Stimulated activated CD8-positive, alpha-beta memory T cell treated with anti-CD3 and anti-CD28 coated beads, Interleukin-7, amount 100 ng/mL, for 1 hour (primary cell): ENCODE measurements at places on chromosomes 13 and 19.
A peak's percentile ranks its signal among the peaks of the same experiment; 100 is the strongest.

GRCh38 chr19:16915135-16915534, 26.3 kb downstream of the F2RL3 start:
- no peak for DNase-seq

DNA sequence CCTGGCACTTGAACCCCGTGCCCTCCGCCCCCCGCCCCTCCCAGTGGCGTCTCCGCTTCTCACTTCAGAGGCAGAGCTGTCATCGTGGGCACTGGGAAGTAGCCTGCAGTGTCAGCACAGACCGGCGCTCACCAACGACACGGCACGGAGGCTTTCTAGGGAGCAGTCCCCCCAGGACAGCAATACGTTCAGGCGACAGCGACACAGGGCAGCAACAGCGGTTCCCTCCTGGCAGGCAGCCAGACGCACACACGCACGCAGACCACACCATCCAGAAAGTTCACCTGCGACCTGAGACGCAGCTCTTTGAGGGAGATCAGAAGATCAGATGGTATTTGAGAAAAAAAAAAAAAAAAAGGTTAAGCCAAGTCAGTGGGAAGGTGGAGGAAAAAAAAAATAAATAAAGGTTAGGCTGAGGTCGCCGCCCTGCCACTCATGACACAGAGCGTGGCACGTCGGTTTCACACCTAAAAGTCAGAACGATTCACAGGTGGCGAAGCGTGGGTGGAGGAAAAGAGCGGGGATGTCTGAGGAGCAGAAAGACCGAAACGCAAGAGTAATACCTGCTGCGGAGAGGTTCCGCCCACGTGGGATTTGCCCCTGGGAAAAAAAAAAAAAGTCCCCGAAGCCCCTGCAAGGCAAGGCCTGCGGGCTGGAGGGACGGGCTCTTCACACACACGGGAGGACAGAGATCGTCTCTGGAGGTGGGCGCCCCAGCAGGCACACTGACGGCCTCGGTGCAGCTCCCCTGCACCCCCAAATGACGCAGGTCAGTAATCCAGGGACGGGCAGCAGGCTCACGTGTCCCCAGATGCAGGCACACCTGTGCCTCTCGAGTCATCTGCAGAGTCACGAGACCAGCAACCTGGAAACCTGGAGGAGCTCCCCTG, 94.5 kb downstream of the GNG7 start:
- DNase-seq: peak; percentile 53

DNA sequence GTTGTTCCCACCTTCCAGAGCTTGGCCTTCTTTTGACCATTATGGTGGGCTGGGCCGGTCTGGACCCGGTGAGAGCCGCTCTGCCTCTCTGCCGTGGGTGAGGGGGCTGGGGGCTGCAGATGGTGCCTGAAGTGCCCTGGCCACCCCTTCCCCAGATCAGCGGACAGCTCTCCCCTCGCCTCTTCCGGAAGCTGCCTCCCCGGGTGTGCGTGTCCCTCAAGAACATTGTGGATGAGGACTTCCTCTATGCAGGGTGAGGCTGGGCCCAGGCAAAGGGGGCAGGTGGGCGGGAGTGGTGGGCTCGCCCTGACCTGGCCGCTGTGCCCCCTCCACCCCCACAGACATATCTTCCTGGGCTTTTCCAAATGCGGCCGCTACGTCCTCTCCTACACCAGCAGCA, 1.9 kb downstream of the DCAF15 start:
- DNase-seq: no peak

GRCh38 chr13:85693889-85694511, 105.2 kb downstream of the SLITRK6 start:
- no peak for DNase-seq

- DNase-seq: no peak
Observed at GRCh38 chr19:8512115-8512967, 1.6 kb downstream of the ZNF414 start.

- no peak for DNase-seq
Observed at GRCh38 chr13:80939581-80939980, 598.7 kb upstream of the SPRY2 start.

DNA sequence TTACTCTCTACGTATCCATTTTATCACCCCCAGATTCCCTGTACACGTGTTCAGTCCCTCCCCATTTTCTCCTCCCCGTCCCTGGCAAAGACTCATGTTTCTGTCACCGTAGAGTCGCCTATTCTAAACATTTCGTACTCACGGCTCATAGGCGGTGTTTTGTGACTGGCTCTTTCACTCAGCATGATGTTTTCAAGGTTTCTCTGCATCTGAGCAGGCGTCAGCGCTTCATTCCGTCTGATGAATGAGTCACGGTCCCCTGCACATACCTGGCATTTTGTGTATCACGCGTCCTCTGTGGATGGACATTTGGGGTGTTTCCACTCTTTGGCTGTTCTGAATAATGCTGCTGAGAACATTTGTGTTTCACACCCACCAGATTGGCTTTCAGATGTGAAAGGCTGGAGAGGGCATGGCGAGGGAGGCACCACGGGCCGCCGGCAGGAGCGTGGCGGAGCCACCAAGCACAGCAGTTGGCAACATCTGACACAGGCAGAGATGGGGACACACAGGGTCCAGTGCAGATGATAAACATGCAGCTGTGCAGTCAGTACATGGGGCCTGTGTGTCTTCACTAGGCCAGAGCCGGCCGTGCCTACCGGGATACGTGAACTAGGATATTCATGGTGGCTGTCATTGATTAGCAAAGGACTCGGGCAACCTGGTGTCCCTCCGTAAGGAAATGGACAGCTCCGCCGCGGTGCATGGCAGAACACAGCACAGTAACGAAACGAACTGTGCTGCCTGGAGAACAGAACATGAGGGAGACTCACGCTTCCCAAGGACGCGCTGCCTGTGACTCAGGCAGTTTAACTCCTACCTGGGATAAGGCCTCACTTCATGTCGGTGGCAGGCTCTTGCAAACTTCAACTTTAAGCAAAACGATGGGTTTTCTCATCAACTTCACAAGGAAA, 117.2 kb downstream of the ATP11A start:
- no peak for DNase-seq

DNA sequence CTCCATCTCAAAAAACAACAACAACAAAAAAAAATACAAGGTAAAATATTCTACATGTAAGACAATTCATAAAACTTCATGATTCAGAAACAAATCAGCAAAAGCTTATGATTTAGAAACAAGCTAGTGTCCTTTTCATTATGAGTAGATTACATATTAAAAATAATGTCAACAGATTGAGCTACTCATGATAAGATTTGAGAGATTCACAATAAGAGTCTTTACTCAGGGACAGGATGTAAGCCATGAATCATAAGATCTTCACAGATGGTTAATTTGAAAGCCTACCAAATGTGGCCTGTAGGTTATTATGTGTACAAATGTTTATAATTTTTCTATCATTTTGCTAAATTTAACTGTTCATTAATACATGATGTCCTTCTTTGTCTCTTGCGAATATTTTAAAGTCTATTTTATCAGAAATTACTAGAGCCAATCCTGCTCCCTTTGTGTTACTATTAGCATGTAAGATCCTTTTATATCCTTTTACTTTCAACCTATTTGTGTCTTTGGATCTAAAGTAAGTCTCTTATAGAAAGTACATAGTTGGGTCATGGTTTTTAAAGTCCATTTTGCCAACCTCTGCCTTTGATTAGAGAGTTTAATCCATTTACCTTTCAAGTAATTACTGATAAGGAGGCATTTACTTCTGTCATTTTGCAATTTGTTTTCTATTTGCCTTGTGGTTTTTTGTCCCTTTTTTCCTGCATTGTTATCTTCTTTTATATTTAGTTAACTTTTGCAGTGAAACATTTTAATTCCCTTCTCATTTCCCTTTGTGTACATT, 68.3 kb upstream of the RXFP2 start:
- DNase-seq: no peak

DNA sequence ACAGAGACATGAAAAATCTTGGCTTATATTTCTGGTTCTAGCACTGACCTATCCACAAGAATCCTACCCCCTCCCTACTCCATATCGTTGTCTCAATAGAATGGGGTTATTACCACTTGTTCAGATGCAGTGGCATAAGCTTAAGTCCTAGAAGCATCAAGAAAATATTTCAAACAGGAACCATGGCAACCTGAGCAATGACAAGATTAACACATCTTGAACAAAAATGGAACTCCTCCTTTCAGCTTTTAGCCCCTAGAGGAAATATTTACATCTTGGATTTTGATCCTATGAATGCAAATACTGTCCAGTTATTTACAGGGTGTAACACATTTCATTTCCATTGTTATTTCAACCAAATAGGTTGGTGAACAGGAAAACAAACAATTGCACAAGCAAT, 46.1 kb upstream of the TSC22D1 start:
- DNase-seq: no peak

DNA sequence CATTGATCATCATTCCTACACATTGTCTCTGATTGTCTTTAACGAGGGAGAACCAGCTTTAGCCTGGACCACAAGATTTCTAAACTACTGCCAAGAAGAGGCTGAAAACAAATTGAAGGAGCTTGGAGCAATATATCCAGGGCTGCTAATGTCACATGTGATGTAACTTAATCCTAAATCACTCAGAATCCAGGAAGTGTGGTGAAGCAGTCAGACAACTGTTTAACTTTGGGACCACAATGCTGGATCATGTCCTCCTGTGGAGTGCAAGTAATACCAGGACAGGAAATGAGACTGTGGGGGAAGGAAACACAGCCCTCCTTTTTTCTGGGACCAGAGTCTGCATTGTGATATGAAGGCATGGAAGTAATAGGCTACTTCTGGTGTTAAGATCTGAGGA, 430.2 kb downstream of the KCTD12 start:
- DNase-seq: no peak

DNA sequence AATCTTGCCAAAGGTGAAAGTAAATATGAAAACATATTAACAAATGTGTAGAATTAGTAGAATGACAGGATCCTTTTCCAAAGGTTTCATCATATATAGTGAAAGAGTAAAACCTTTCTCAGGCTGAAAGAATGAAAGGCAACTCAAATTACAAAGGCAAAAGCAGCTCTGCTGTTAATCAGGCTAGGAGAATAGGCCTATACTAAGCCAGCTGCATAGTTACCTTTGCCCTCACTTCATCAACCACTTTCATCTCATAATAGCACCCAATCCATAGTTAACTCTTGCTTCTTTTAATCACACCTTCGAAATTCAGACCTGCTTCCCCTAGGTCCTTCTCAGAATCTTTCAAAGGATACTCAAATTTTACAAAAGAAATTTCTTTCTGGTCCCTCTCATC, 1167.6 kb upstream of the ATXN8OS start:
- no peak for DNase-seq

DNA sequence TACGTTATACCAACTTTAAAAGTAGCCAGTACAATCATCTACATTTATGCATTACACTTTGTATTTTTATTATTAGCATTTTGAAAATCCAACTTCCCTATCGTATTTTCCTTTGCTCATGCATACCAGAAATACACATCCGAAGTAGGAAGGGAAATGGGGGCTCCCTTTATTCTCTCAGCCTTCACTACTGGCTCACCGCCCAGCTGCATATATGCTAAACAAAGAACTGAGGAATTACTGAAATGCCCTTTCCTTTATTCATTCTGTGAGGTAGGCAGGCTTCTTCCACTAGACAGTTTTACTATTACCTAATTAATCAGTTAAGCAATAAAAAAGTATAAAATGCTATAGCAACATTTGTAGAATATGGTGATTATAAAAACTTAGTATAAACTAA, 291.6 kb downstream of the KLF12 start:
- no peak for DNase-seq

DNA sequence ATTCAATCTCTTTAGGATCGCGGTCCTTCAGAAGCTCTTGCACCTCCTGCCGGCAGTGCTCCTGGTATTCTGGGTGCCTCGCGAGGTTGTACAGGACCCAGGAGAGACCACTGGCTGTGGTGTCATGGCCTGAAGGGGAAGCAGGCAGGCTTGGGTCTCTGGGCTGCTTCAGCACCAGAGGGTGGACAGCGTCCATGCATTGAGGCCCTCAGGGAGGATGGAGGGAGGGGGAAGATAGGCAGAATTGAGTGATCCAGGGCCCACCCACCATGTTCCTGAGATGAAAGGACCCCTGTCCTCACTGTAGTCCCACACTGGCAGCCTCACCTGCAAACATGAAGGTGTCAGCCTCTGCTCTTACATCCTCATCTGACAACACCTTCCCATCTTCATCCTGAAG, 17.9 kb upstream of the OR10H5 start:
- no peak for DNase-seq

- no peak for DNase-seq
Observed at GRCh38 chr19:29965492-29965891, 23.5 kb downstream of the URI1 start.

DNA sequence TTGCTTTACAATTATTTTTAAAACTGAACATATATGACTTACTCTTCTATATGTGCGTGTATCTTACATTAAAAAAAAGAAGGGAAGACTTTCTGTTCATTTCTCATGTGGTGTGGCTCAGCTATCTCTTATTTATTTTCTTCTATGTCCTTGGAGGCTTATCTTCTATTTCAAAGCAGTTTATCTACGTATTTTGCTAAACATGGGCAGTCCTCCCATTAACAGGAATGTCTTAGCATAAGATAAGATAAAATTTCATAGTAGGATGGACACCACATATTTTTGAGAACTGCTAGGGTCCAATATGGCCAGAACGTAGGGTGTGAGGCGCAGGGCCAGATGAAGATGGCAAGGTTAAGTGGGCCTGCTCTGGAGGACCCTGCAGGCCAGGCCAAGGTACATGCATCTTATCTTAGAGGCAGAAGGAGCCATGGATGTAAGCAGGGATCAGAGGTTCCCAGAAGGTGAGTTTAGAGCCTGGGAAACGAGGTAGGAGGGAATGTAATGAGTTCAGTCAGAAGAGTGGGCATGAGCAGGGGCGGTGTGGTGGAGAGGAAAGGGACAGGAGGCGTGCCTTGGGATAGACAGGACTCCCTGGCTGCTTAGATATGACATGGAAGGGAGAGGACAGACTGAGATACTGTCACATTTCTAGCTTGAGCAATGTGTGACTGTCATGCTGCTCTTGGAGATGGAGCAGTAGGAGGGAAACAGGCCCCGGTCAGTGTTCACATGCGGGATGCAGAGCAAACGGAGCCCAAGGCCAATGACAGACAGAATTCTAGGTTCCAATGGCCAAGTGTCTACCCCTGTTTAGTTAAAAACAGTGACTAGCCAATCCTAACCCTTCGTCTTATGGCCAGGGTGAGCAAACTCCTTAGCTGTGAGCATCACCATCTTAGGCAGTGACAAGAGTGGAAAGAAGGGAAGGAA, 68.6 kb upstream of the MEDAG start:
- DNase-seq: no peak

- no peak for DNase-seq
Observed at GRCh38 chr13:106858903-106859532, 291.1 kb upstream of the ARGLU1 start.

- no peak for DNase-seq
Observed at GRCh38 chr13:34883396-34883795, 58.7 kb upstream of the NBEA start.

- DNase-seq: no peak
Observed at GRCh38 chr13:42388326-42388725, 116.4 kb downstream of the AKAP11 start.

DNA sequence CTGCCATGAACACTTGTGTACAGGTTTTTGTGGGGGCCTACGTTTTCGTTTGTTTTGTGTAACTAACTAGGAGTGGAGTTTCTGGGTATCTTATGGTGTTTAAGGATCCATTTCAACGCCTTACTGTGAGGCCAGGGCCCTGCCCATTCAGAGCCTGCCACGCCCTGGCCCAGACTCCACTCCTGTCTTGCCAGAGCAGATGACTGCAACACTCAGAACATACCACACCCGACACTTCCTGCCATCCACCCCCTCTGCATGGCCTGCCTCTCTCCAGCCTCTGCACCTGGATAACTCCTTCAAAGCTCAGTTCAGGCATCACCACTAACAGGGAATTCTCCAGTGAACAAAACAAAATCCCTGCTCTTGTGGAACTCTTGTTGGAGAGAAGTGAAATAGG, 43.2 kb downstream of the RGCC start:
- DNase-seq: no peak
